ENCODE measurements at places on chromosomes 7 and 10. TPM values are rescaled to one million over a fixed set of nuclear protein-coding genes. Genes with fewer than 3 reads are reported as not detected.

The MET gene
- 5.9 TPM for polyA plus RNA-seq

The MSS51 gene
- 1.5 TPM for polyA plus RNA-seq

The ATP6V0E2 gene
- polyA plus RNA-seq = 10.4 TPM

The ABCC2 gene
- 0.63 TPM for polyA plus RNA-seq

The NOLC1 gene
- 88.8 TPM for polyA plus RNA-seq

The DNAH11 gene
- polyA plus RNA-seq = 0.05 TPM

The PLCE1 gene
- 3.1 TPM for polyA plus RNA-seq

All from ovary (tissue), 10 donors.